ENCODE measurements at places on chromosomes 4 and X.

DNA sequence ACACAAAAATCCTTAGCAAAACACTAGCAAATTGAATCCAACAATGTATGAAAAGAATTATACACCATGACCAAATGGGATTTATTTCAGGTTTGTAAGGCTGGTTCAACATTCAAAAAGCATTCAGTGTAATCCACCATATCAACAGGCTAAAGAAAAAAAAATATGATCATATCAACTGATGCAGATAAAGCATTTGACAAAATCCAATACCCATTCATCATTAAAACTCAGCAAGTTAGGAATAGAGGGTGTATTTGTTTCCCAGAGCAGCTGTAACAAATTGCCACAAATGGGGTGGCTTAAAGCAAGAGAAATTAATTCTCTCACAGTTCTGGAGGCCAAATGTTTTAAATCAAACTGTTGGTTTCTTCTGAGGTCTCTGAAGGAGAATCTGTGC is 10.7 kb downstream of the VSIG1 start:
- no peak for DNase-seq

- no peak for DNase-seq
Measured at GRCh38 chr4:137627739-137628460, 95.6 kb upstream of the PCDH18 start.

DNA sequence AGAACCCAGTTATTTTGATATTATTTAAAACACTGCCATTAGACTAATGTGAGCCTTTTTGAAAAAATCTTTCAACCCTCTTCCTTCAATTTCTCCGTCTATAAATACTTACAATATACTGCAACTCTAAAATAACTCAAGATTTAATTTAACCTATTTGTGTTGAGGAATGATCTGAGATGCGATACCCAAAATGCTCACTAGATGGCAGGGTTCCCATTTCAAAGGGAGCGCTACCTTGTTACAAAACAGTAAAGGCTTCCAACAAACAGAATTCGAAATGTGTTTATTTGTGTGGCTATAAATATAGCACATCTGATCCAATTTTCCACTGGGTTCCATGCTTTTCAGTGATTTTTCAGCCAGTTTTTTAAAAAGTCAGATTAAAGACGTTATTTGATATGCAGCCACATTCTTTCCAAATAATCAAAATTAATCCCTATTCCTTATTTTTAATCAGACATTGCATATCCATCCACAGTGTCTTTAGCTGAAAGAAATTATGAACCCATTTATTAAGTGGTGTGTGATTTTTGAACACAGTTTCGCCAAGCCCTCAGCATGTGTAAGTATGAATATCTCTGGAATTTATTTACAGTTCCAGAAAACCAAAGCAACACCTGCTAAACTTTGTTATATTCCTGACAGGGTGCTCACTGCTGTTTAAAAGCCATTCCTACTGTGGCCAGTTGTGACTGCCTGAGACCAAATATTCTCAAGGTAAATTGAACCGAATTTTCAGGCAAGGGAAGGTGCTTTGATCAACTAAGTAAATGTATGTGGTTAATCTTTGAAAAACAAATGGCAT is 668.0 kb upstream of the LCORL start:
- DNase-seq = peak; percentile 42

- DNase-seq = no peak
Measured at GRCh38 chr4:848803-849477, 23.0 kb upstream of the CPLX1 start.

- no peak for DNase-seq
Measured at GRCh38 chrX:15464704-15465103, 28.4 kb downstream of the PIR start.

DNA sequence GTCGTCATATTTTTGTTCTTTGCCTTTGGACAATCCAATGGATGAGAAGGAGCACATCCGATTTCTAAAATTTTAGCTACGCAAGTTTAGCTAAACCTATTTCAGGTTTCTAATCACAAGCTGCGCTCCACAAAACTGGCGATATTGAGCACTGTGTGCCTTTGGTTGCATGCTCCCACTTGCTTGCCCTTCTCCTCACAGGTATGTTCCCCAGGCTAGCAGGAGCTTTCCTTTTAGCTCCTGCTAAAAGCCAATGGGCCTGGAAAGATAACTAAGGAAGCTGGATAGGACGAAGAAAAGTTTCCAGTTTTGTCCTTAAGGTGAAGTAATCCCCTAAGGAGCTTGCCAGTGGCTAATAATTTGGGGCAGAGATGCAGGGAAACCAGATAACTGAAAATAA is 975.2 kb downstream of the FSTL5 start:
- DNase-seq = no peak

DNA sequence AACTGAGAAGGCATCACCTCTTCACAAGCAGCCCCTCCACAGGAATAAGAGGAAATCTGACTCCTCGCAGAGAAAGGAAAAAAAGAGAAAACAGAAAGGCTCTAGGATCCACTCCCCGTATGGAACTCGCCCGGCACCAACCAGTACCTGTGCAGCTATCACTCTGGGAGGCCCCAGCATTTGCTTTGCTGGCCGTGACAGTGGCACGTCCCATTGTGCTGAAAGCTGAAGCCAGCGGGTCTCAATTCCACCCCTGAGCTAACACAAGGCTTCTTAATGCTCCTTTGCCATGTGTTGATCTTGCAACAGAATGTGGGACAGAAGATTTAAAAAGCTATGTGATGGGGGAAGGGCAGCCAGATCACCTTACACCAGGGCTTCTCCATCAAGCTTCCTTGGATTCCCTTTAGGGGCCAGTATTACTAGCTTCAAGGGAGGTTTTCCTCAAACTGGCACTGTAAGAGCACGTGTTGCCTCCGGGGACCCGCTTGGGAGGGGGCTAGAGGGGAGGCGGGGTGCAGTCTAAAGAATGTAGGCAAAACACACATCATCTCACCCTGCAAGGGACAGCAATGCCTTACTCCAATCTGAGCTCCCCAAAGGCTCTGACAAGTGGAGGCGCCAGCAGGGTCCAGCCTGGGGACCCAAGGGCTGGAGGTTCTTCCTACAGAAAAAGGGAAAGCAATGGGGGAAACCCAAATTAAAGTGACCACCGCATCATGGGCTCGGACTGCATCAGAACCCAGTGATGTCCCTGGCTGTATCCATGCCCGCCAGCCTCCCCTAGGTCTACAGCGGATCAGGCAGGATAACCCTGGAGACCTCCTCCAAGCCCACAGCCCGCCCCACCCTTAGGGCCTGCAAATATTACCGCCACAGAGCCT is 1.2 kb downstream of the USP46 start:
- DNase-seq = no peak

- no peak for DNase-seq
Measured at GRCh38 chrX:151714362-151714761, 1.5 kb upstream of the FATE1 start.

GRCh38 chrX:2614911-2615310 is 76.2 kb upstream of the CD99 start:
- DNase-seq = no peak

DNA sequence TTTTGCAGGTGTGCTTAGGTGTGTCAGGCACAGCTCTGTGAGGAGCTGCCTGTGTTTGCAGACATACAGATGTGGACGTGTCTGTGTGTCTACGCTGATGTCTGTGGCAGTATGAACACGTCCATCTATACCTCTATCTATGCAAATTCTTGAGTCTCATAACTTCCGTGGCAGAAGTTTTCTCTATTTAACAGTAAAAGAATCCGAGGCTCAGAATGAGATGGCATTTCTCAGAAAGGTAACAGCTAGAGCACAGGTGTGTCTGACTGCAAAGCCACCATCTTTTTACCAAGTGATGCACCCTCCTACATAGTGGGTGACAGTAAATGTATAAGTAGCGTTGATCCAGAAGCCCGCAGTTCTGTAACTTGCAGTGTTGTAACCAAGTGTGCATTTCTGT is 39.9 kb upstream of the CYP4V2 start:
- DNase-seq = no peak

GRCh38 chr4:89549907-89550306 is 242.3 kb upstream of the GPRIN3 start:
- no peak for DNase-seq

DNA sequence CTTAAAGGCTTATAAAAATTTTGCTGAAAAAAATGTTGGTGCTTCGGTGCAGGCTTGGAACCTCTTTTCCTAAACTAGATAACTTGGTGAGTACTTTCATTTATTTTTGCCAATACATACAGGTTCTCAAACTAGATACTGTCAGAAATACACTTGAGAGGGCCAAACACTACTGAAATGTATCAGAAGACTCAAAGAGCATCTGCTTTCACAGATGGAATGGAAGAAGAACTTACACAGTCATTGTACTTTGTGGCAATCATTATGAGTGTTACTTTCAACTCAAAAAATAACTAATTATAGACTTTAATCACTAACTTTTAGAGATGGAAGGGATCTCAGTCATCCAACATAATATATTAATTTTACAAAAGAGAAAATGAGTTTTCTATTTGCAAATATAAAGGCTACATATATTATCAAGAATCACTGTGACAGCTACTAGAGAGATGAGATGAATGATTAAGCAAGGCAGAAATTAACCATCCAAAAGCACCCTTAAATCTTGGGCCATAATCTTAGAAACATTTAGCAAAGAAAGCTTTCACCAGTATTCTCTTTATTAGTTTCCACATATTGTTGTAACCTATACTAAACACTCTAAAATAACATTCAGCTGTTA is 1.0 kb downstream of the ENAM start:
- no peak for DNase-seq

All from NCI-H526 treated with DMSO at 0.1 percent for 48 hours (cell line).